ENCODE measurements at places on chromosomes 5 and 9. TPM values are rescaled to one million over a fixed set of nuclear protein-coding genes. Genes with fewer than 3 reads are reported as not detected.

- DNase-seq = no peak
These were observed 84.1 kb upstream of the DMRT1 start for GRCh38 chr9:757246-757881.

- no peak for DNase-seq
These were observed 251.0 kb upstream of the IRX1 start for GRCh38 chr5:3344671-3345070.

DNA sequence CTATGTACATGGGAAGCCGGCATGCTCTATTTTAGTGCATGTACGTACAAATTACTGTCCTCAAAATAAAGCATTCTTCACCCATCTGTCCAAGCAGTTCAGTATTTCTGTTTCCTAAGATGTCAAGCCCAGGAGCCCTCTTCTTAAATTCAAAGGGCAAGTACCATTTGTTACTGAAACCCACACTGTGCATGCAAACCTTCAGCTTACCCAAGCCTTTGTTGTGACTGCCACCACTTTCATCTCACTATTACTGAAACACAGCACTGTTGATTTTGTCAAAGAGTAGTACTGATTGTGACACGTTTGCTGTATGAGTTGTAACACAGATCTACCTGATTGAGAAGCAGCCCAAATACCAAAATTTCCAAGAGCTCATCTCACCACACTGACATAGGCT is 390.4 kb upstream of the IZUMO3 start:
- no peak for DNase-seq

DNA sequence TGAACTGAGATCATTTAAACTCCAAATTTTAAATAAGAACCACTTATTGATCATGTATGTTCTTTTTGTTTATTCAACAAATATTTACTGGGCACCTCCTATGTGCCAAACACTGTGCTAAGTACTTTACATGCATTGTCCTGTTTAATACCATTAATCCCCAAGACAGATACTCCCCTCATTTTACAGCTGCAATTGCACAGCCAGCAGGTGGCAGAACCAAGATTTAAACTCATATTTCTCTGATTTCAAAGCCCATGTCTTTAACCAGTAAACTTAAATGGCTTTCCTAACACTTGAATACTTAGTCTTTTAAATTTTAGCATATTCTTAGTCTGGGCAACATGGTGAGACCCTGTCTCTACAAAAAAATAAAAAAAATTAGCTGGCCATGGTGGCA is 43.4 kb upstream of the KIAA1958 start:
- DNase-seq = peak; percentile 22

DNA sequence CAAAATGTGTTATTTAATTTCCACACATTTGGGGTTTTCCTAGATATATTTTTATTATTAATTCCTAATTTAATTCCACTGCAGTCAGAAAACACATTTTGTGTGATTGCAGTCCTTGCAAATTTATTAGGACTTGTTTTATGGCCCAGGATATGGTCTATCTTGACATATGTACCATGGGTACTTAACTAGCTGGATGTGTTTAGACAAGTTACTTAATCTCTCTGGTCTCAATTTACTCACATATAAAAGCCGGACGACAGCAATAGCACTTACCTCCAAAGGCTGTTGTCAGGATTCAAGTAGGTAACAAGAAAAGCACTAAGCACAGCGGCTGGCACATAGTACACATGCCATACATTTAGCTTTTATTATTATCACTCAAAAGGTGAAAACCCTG is 118.2 kb upstream of the MSX2 start:
- DNase-seq = no peak

GRCh38 chr5:65858316-65858715 is 68.1 kb upstream of the ERBIN start:
- DNase-seq = no peak

DNA sequence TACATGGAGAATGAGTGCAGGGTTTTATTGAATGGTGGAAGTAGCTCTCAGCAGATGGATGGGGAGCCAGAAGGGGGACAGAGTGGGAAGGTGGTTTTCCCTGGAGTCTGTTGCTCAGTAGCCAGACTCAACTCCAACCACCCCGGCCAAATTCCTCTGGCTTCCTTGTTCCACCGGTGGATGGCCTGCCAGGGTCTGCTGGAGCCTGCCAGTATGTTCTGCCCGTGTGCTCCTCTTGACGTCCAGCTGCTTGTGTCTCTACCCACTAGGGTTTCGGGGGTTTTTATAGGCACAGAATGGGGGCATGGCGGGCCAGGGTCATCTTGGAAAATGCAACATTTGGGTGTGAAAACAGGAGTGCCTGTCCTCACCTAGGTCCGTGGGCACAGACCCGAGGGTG is 51.4 kb upstream of the KLF9 start:
- no peak for DNase-seq

- DNase-seq = no peak
These were observed 3.7 kb downstream of the RGS3 start for GRCh38 chr9:113467183-113467582.

The CDK9 gene
- total RNA-seq = 208 TPM

GRCh38 chr9:19446361-19446861 is 37.6 kb downstream of the ACER2 start:
- DNase-seq = no peak

- DNase-seq = no peak
These were observed 5.9 kb downstream of the SLC35A4 start for GRCh38 chr5:140570488-140570887.

The PCDHGC5 gene
- 0.27 TPM for total RNA-seq

- DNase-seq = no peak
These were observed 112.9 kb downstream of the CAMK4 start for GRCh38 chr5:111337133-111337532.

The INSL6 gene
- not detected for total RNA-seq

GRCh38 chr9:16000811-16001210 is 448.0 kb downstream of the CCDC171 start:
- DNase-seq = no peak

The TEK gene
- 1.6 TPM for total RNA-seq

The SMARCA2 gene
- 168 TPM for total RNA-seq

GRCh38 chr5:54753034-54753433 is 232.4 kb downstream of the ESM1 start:
- peak; percentile 41 for DNase-seq

GRCh38 chr9:37466037-37466709 is 923 bp upstream of the ZBTB5 start:
- DNase-seq = no peak

The CRHBP gene
- 430 TPM for total RNA-seq

The IL17B gene
- total RNA-seq = not detected

The SPATA31A6 gene
- total RNA-seq = not detected

- no peak for DNase-seq
These were observed 36.3 kb downstream of the GDA start for GRCh38 chr9:72185561-72185960.

DNA sequence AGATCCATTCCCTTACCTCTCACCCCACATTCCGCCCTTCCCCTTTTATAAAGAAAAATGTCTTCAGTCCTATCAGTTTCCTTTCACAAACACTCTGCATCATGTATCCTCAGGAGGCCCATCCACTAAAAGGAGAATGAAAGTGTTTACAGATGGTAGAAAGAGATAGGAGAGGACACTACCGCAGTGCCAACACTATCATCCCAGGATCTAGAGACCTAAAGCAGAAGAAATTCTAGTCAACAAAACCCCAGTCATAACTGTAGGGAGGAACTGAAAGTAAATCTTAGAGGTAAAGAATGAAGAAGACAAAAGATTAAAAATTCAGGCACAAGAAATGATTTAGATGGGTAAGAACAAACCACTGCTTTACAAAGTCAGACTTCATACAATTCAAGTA is 114.1 kb downstream of the MLLT3 start:
- DNase-seq = peak; percentile 67

DNA sequence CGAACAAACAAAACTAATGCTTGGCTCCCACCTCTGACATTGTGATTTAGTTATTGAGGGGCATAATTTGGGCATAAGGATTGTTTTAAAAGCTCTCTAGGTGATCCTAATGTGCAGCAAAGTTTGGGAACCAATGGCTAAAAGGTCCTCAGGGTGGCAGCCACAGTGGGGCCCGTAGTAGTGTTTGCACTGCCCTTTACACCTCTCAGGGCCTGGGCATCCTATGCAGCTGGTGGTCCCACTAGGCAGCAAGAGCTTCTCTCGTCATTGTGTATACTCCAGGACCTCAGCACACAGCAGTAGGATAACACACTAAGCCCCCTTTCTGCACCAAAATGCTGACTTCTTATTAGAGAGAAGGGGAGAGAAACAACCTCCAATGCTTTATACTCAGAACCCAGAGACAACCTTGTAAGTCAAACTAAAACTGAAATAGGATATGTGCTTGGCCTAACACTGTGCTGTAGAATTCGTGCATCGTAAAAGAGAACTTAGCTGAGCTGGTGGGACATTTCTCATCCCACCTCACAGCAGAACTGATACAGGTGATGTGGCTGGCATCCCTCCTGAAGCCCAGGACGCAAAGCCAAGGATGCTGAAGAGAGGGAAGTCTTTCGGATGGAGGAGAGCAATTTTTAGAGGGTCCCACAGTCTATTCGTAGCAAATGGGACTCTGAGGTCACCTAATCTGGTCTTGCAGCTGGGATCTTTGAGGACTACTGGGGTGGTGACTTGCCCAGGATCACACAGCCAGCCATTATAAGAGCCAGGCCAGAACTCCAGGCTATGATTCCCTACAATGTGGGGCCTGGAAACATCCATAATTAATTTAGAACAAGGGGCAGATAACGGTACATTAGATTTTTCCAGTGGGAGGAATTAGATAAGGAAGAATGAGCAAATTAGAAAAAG is 1.2 kb downstream of the GLRX start:
- DNase-seq = no peak

DNA sequence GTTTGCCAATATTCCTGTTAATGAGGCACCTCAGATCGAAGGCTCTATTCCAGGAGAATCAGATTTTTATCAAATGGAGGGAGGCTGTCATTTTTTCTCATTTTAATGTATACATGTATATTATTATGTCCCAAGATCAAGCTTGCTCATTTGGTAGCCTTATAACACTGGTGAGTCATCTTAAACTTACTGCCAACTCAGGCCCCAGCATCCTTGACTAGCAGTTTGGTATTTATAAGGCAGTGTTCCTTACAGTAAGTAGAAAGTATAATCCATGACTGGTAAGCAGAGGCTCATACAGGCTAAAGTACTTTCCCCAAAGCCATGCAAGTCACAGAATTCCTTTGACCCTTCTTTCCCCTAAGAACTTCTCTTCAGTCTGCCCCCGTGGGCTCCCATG is 90.7 kb upstream of the NR3C1 start:
- no peak for DNase-seq

The PRRT1B gene
- total RNA-seq = not detected

GRCh38 chr5:175254155-175254554 is 189.8 kb downstream of the DRD1 start:
- DNase-seq = no peak

The N4BP3 gene
- 5.1 TPM for total RNA-seq

- peak; percentile 81 for DNase-seq
These were observed 613 bp downstream of the ZBTB5 start for GRCh38 chr9:37464426-37465248.

DNA sequence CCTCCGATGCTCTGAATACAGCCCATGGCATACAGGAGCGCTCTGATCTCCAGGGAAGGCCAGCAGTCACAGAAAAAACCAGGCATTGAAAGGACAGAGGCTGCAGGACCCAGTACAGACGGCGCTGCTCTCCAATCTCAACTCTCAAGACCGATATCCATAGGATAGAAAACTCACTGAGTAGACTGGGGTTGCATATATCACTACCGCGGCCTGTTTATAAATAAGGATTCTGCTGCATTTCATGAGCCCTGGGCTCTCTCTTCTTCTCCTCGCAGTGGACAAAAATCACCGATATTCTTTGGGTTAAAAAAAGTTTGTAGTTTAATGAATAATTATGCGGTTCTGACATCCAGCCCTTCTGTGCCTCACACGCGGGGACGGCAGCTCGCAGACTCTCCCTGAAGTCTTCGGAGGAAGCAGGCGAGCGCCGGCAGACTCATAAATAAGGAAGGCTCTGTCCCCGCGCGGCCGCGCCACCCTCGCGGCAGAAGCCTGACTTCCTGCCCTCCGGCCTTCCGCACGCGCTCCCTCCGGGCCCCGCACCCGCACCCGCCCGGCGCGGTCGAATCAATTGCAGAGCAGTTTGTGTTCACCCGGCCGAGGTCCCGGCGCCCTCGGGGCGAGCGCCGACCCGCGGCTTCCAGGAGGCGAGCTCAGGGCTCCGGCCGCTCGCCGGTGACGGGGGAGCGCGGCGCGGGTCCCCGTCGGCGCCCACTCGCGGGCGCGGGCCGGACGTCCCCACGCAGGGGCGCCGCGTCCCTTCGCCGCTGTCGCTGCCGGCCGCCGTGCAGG is at the start of gene FAM78A:
FAM78A (minus strand) TSS at position 417 of the 795 bp plus-strand sequence; CDS start at position 86, 331 bp downstream.
- peak; percentile 55 for DNase-seq

- DNase-seq = no peak
These were observed 490.9 kb downstream of the NFIB start for GRCh38 chr9:13823026-13823425.

DNA sequence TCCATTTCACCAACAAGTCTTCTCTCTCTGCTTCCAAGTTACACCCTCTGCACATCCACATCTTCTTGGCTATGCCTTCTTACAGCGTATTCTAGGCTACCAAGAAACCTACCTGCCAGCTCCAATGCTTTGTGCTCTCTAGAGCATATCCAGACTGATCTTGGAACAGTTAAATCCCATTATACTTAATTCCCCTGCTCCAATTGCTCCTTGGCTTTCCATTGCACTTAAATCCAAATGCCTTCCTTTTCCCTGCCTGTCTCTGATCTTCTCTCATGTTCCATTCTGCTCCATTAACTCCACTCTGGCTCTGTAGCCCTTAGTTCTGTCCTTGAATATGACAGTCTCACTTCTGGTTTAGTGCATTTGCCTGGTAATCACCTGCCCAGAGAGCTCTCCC is 322.4 kb downstream of the LRRC70 start:
- DNase-seq = no peak

- no peak for DNase-seq
These were observed 2.6 kb upstream of the GZMK start for GRCh38 chr5:55021410-55021809.

DNA sequence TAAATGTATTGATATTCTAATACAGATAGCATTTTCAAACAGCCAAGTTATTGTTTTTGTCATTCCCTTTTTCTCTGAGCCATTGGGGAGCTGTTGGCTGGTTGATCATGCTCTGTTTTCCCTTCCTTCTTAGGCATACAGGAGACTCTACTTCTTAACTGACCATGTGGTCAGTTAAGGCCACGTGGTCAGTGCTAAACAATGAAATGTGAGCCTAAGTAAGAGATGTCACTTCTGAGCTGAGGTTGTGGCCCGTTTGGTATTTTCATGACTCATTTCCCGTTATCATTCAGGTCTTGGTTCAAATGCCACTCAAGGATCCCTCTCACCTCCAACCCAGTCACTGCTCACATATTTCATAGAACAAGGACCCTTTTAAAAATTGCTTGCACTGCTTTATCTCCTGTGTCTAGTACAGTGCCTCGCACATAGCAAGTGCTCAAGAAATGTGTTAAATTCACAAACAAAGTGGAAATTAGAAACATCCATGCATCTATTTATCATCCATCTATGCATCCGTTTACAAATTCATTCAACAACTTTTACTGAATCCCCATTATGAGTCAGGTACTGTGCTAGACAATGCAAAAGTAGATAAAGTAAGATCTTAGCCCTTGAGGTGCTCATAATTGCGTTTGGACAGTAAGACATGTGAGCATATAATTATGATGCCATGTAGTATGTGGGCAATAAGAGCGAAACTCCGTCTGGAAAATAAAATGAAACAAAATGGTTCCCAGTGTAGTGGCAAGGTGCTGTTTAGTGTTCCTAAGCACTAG is 50.7 kb downstream of the ARRDC3 start:
- DNase-seq = no peak
